Skin of body (tissue), 3 donors: ENCODE measurements at places on chromosomes 6 and 20. TPM values are rescaled to one million over a fixed set of nuclear protein-coding genes. Genes with fewer than 3 reads are reported as not detected.

- DNase-seq = no peak
Measured at GRCh38 chr6:133431031-133431430, 189.9 kb downstream of the EYA4 start.

GRCh38 chr6:138250513-138251247 is 32.4 kb upstream of the PBOV1 start:
- no peak for DNase-seq

DNA sequence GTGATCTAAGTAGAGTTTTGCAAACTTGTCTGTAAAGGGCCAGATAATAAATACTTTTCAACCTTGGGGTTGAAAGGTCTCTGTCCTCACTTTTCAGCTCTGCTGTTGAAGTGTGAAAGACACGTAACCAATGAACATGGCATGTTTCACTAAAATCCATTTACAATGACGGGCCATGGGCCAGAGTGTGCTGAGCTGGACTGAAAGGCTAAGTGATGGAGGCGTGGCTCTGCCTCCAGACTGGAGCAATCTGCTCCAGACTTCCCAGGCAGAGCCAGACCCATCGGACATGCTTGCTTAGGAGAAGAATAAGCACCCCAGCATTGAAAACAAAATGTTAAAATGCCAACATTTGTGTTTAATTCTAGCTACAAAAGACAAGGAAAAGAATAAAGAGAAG is 41.4 kb downstream of the SCAND1 start:
- no peak for DNase-seq

DNA sequence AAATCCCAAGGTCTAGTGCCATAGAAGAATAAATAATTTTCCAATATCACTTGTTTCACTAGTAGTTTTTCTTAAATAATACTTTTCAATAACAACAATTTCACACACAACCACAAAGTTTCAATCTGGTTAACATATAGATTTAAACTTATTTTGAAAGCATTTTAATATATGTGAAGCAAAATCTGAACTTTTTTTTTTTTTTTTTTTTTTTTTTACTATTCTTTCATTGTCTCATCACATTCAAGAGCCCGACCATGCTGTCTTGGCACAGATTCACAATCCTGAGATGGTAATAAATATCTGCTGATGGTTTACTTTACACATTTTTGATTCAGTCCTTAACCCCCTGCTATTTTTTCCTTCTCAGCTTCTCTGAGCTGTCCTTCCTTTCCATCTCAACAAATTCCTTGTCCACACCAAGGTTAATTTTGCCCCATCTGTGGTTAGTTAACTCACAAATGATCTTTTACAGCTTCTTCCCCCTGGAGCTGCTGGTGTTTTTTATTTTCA is 262.8 kb downstream of the TMEM242 start:
- no peak for DNase-seq

DNA sequence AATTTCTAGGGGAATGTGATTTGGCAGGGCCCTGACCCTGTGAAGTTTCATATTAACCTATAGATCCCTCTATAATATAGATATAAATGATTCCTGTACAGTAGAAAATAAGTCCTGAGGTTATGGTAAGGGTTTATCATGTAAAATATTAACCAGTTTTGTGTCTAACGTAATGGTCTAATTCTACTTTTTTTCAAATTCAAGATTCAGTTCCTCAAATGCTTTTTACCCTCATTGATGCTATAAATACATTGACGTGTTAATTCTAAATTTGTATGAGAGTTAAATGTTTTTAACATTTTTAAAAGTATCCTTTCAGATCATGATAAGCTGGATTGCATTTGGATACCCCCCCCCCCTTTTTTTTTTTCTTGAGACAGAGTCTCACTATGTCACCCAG is 169.4 kb downstream of the MEI4 start:
- no peak for DNase-seq

- DNase-seq = no peak
Measured at GRCh38 chr6:116158641-116159040, 32.7 kb upstream of the COL10A1 start.

GRCh38 chr6:16985513-16986284 is 116.2 kb upstream of the STMND1 start:
- DNase-seq = peak; percentile 75

DNA sequence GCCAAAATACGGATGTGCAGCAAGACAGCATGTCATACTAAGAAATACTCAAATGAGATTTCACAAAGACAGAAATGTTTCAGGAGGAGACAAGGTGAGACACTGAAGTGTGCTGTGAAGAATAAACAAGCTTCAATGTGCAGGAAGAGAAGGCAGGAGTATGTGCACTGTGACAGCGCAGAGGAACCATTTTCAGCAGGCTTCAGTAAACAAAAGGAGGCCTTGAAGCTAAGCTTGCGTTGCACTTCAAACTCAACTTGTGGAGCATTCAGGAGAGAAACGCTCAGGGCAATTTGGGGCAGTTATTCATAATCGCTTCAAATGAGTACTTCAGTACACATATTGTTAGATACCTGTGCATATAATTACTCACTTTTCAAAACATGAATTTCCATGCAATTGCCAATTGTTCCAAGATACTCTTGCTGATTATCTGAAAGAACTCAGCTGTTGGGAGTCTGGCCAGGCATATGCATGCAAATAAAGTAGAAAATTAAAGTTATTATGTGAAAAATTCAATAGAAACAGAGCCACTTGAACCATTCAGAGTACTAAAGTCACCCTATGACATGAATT is 234.2 kb upstream of the OPRM1 start:
- no peak for DNase-seq

GRCh38 chr6:142900227-142900971 is 44.6 kb downstream of the HIVEP2 start:
- no peak for DNase-seq

DNA sequence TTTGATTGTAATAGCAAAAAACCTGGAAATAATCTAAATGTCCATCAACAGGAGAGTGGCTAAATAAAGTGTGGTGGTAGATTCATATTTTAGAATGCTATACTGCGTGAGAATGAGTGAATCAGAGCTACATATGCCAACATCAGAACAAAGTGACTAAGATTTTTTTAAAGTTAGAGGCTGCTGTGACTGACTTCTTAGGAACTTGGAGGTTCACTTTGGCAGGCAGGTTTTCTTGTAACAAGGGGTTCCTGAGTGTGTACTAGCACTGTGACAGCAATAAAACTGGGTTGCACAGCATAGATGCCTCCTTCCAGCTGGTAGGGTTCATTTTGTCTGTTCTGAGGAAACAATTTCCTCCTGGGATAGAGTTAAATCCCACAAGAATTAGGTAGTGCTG is 75.3 kb upstream of the ENPP5 start:
- no peak for DNase-seq

- DNase-seq = no peak
Measured at GRCh38 chr6:119273272-119274196, 76.0 kb downstream of the MAN1A1 start.

- DNase-seq = peak; percentile 91
Measured at GRCh38 chr6:36441307-36441894, 1.3 kb downstream of the PXT1 start.

DNA sequence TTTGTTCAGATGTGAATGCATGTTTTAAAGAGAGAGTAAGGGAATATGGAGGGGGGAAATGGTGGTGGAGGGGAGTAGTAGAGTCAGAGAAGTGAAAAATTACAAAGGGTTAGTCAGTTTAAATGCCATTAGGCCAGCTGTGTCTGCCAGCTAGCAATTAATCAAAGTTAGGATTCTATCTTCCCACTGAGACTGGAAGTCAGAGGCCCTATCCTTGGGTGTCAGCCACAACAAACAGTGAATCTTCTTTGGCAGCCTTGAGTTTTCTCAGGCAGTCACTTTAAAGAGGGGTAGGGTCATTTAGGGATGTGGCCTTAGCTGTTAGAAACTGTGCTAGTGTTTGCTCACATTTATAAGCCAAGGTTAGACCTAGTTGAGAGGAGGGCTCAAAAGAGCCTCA is 120.5 kb upstream of the BTBD3 start:
- no peak for DNase-seq

DNA sequence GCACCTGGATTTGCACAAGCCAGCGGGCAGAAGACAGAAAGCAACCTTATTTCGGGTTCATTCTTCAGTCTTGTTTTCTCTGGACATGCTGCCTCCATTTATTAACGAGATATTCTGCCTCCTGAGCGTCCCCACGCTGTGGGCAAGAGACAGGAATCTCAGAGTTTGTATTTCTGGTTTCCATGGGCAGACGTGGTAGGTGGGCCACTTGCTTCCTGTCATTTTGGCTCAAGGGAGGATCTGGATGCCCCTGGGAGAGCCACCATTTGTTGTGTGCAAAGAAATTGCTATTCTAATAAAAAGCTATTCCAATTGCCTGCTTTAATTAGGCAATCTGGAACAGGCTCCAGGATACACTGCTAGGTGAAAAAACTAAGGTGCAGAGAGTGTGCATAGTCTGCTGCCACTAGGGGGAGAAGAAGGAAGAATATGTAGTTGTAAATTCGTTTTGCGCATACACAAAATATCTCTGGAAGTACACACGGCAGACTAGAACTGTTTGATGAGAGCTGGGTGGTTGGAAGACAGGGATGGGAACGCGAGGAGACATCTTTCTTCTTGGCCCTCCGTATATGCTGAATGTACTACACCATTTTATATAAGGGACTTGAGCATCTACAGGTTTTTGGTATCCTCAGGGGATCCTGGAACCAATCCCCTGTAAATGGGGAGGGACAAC is 30.1 kb upstream of the SLC16A10 start:
- no peak for DNase-seq

- no peak for DNase-seq
Measured at GRCh38 chr6:947235-947934, 254.4 kb upstream of the EXOC2 start.

DNA sequence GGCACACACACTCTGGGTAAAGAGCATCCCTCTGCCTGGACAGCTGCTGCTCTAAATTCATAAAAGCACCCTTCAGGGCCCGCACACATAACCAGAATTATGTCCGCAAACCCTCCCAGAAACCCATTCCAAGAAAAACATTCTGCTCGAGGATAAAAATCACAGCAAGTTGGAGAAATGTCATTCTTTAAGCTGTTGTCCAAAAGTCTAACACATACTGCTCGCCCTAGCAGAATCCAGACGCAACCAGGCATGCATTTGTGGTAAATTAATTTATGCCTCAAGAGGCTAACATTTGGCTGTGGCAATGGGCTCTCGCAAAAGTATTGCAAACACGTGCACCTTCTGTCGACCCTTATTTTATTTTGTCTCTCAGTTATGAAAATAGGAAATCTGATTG is 116.1 kb upstream of the INSM1 start:
- no peak for DNase-seq

DNA sequence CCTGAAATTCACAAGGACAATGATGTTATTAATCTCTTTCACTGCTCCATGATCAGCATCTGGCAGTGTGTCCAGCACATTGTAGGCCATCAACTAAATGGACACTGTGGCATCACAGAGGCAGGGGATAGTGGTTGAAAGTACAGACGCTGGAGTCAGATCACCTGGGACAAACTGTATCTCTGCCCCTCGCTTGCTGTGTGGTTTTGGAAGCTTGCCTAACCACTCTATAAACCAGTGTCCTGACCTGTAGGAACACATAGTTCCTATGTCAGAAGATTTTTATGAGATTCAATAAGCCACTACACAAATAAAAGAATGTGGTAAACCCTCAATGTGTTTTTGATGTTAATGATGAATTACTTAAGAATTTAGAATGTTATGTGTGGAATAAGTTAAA is 219.3 kb upstream of the RNF217 start:
- DNase-seq = no peak

- DNase-seq = no peak
Measured at GRCh38 chr6:103335412-103335811, 1524.3 kb downstream of the HACE1 start.

GRCh38 chr6:14975471-14975817 is 270.4 kb upstream of the JARID2 start:
- DNase-seq = peak; percentile 35

- DNase-seq = no peak
Measured at GRCh38 chr6:64736421-64736950, 970.5 kb downstream of the EYS start.

DNA sequence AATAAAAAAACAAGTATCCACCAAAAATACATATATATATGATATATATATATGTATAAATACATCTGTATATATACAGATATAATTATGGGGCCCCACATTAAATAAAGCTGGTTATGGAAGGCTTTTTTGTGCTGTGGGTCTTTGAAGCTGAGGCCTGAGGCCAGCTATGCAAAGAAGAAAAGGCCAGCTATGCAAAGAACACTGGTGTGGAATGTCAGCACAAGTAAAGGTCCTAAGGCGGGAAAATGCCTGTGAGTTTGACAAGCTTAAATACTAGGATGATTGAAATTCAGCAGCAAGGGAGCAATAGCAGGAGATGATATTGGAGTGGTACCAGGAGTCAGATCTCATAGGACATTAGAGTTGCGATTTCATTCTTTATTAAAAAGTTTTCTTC is 25.2 kb downstream of the ADGRF1 start:
- no peak for DNase-seq

GRCh38 chr6:3139090-3139903 is 18.0 kb downstream of the TUBB2A start:
- DNase-seq = no peak

DNA sequence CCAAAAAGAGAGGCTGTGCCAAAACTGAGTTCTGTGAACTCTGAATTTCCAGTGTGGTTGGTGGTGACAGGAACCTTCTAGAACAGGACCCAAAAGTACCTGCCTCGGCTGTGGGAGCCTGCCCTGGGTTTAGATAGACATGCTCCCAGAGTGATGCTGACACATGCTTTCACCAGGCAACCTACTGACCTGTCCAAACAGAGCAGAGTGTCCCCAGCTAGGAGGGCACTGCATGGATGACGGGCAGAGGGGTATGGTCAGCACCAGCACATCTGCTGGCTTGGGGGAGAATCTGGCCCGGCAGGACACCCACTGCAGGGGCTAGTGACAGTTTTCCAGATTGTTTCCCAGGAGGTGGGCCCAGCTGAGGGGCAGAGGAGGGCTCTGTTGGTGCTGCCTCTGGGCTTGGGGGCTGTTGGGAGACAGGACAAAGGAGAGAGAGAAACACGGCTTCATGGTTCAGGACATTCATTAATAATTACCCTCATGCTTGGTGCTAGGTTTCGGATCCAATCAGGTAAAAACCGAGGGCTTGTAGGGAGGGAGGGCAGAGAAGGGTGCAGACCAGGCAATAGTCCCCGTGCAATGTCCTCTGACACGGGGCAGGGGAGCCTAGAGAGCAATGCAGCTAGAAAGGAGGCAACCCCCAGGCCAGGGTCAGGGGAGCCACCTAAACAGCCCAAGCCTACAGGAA is 15.0 kb downstream of the KCNK5 start:
- DNase-seq = no peak

Gene GNMT
- total RNA-seq = 0.20 TPM

Gene PXDC1
- total RNA-seq = 27.3 TPM

Gene CCM2L
- total RNA-seq = 3.0 TPM

Gene ZC2HC1B
- not detected for total RNA-seq

Gene MICA
- 7.0 TPM for total RNA-seq

Gene KIF13A
- 46.1 TPM for total RNA-seq

Gene ANGPT4
- total RNA-seq = 0.10 TPM

Gene TTBK1
- 0.10 TPM for total RNA-seq

Gene SAMD3
- 2.6 TPM for total RNA-seq

Gene CD109
- 55.0 TPM for total RNA-seq

Gene DNAH8
- total RNA-seq = 0.89 TPM

Gene NT5E
- total RNA-seq = 31.2 TPM

Gene PBOV1
- total RNA-seq = not detected

Gene TMEM244
- total RNA-seq = 4.2 TPM

Gene LY6G6C
- 20.4 TPM for total RNA-seq
